ENCODE measurements at places on chromosomes 7 and 10.
A peak's percentile ranks its signal among the peaks of the same experiment; 100 is the strongest.

DNA sequence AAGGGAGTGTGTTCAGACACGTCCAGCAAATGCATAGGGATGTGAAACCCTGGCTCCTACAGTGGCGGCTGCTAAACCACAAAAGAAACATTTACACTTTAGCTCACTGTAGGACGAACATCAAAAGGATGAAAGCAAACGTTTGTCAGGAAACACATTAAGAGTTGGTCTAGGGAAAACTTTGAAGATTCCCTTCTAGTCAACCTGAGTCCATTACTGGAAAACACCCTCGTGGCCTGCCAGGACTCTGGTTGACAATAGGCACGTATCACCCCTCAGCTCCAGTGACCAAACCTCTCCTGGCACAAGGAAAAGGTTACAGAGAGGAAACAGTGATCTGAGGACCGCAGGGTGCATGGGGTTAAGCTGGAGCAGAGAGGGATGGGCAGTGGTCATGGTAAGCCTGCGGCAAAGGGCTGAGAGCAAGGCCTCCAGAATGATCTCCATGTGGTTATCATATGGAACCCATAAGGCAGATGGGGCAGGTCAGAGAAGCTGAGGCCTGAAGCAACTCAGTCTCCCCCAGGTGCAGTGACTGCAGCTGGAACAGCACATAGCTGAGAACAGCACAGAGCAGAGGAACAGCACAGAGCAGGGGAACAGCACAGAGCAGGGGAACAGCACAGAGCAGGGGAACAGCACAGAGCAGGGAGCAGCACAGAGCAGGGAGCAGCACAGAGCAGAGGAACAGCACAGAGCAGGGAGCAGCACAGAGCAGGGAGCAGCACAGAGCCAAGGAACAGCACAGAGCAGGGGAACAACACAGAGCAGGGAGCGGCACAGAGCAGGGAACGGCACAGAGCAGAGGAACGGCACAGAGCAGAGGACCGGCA is 49.9 kb downstream of the CHST15 start:
- DNase-seq, result no peak

DNA sequence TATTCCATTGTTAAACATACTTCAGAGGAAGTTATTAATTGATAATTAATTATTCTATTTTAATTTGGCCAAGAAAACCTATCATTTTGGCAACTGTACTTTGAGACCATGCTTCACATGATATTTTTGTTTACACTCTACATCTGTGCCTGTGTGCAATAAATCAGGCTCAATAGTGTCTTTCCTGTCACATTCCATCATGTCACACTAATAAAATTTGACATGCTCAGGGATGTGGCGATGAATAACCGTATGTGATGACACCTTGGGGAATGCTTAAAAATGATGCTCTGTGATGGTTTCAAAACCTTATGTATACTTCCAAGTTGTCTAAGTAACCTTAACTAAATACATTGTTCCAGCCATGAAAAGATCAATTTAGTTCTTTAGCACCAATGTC is 364.6 kb upstream of the TEX47 start:
- no peak for DNase-seq

DNA sequence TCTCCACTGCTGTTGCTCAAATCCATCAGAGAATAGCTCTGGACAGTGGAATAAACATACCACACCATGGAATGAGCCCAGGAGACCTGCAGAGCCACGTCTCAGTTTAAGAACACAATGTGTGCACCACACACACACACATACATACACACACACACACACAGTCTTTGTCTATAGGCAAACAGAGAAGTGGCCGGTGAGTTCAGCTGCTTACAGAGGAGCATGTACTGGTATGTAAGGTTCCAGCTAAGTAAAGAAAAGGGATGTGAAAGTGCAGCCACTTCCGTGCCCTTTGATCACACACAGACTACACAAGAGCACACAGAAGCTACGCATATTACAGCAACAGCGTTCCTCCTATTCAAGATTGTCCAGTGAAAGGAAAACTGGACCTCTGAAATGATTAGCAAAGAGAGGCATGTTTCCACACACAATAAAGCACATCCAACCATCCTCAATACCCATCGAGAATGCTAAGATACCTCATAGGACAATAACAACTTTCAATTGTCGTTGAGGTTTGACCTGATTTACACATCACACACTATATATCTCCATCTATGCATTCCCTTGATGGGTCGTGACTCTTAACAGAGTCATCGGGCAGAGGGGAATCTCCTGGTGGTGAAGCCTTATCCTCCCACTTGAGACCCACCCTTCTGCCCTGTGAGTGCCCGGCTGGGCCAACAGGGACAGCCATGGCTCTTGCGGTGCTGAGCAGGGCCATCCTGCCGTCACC is 23.6 kb downstream of the SLC35B4 start:
- DNase-seq, result no peak

DNA sequence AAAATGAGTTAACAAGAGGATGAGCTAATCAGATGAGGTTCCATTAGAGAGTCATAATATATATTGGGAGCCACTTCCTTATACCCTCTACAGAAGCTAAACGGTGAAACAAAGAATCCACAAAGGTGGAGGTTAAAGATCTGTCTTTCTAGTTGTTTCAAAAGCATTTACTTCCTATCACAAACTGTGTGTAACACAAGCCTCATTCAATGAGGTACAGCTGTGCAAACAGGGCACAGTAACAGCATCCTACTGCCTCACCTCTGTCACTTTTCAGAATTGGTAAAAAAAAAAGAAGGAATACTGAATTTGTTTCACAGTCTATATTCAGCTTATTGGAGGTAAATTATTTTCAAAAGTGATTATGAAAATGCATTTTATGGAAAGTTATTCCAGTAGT is 128.7 kb downstream of the AGMO start:
- DNase-seq, result no peak

- no peak for DNase-seq
These were observed 21.4 kb upstream of the ZNF273 start for GRCh38 chr7:64881461-64882287.

- peak; percentile 29 for DNase-seq
These were observed 22.6 kb downstream of the EPDR1 start for GRCh38 chr7:37942934-37943610.

DNA sequence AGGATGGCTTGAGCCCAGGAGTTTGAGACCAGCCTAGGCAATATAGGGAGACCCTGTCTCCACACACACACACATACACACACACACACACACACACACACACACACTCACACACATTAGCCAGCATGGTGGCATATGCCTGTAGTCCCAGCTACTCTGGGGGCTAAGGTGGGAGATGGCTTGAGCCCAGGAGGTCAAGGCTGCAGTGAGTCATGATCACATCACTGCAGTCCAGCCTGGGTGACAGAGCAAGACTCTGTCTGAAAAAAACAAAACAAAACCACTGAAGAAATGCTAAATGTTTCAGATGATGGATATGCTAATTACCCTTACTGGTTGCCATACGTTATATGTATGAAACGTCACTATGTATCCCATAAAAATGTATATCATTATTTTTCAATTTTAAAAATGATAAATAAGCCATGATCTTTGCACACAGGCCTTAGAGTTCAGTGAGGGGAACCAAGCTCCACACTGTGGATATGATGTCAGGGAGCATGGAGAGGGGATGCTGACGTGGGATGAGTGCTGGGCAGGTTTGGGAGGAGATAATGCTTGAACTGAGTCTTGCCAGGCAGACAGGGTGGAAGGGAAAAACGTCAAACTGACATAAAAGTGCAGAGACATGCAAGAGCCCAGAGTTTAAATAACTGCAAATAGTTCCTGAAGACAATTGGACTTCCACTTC is 45.9 kb upstream of the ARHGAP12 start:
- no peak for DNase-seq

DNA sequence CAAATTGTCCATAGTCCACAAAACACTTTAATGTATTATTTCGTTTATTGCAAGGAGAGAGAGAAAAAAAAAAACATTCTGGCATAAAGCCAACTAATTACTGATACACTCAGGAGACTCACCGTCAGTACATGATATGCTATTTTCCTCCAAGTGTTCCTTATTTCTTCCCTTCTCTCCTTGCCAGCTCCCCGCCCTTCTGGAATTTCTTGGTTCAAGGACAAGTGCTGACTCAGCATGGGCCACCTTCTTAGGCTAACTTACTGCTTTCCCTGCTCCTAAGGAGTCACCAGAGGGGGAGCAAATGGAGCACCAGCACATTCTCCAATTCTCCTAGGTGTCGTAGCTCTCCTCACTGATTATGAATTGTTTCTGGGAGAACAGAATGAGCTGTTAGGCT is 133.8 kb upstream of the HDAC9 start:
- no peak for DNase-seq

DNA sequence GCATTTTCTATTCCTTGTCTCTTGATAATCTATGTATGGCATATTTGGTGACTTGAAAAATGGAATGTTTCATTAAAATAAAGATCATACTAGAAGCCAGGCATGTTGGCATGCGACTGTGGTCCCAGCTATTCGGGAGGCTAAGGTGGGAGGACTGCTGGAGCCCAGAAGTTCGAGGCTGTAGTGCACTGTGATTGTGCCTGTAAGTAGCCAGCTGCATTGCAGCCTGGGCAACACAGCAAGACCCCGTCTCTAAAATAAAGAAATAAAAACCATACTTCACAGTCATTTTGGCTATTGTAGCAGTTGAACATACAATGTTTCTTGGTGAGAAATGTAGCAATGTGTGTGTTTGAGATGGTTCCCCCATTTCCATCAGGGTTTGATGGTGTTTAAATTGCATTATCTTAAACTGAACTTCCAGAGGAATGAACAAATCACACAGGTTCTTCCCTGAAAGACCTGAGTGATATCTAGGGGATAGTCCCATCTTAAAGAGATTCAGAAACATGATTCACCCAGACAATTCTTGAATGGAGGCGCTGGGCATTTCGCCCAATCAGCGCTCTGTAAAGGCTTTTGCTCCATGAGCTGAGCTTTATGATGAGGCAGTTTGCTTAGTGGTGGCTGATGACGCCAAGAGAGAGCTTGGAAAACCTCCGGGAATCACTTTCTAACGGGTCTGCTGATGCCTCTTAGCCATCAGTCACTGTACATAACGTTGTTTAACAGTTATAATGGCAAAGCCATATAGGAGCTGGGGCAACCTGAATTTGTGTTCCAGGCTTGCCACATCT is 19.4 kb upstream of the BTBD16 start:
- DNase-seq, result no peak

- no peak for DNase-seq
These were observed 164.7 kb downstream of the SEMA3D start for GRCh38 chr7:85022064-85022697.

DNA sequence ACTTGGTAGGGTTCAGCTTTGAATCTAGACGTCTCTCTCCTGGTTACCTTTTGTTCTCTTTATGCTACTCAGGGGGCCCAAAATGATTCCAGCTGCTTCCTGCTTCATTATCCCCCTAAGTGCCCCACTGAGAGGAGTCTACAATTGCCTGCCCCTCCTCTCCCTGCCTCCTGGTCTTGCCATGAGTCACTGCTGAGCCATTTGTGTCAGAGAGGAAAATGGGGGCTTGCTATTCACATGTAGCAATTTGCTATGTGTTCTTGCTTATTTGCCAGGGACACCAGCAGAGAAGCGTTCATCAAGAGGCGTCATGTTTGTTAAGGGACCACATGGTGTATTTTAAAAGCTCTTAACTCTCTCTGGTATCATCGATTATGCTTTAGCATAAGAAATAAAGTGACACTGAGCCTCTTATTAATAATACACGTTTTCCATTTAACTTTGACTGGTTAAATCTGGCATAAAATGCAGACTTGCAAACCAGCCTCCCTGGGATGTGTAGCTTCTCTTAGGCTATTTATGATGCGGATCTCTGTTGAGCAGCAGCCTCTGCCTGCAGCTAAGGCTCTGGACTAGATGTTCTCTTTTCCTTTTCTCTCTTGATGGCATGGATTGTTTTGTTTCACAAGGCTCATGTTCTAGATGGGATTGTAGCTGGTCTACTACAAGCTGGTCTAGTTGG is 239.3 kb downstream of the AUTS2 start:
- no peak for DNase-seq

DNA sequence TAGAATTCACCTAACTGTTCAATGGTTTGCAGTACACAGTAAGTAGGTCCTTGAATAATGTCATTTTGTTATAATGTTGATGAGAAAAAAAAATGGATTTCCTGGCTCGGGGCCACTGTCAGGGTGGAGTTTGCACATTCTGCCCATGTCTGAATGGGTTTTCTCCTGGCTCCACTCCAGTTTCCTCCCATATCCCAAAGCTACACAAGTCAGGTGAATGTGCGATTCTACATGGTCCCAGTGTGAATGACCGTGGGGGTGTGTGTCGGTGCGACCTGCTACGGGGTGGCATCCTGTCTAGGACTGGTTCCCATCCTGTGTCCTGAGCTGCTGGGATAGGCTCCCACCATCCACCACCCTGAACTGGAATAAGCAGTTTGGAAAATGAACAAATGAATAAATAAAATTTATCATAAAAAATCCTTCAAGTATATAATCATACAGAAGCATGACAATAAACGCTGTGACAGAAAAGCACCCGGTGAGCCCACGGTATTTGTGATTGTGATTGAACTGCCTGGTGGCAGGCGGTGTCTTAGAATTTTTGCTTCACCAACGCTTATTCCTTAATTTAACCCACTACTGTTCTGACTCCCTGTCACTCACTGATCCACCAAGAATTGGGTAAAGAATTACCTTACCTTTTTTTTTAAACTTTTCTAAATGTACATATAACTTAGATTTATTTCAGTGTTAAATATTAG is 114.1 kb downstream of the ICA1 start:
- no peak for DNase-seq

GRCh38 chr7:32582036-32582435 is 86.7 kb downstream of the AVL9 start:
- DNase-seq, result no peak

- no peak for DNase-seq
These were observed 301.4 kb downstream of the CAMK1D start for GRCh38 chr10:12650538-12651298.

- peak; percentile 14 for DNase-seq
These were observed 312.0 kb downstream of the RNLS start for GRCh38 chr10:88270871-88271713.

GRCh38 chr7:27871866-27872265 is 131.9 kb downstream of the TAX1BP1 start:
- no peak for DNase-seq

All from COLO829 (cell line).